Head of caudate nucleus (tissue), 42 donors: ENCODE measurements at places on chromosomes 11 and 22.

DNA sequence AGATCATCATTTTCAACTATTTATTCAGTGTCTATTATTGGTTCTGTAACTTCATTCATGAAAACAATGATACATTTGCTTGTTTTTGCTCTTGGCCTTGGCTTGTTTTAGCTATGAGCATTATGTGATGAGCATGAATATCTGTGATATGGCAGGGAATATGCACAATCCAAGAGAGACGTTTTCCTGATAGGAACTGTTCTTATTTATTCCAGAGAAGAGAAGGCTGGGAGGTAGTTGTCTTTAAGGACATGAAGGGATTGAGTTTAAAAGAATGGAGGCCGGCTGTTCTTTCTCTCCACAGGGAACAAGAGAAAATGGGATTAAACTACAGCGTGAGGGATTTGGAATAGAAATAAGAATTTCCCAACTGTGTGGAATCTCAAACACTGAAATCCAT is 30.3 kb downstream of the BLID start:
- no peak for DNase-seq

GRCh38 chr22:36321797-36322601 is 65.8 kb downstream of the MYH9 start:
- no peak for DNase-seq

- DNase-seq: no peak
These were observed 6.2 kb downstream of the PTPN5 start for GRCh38 chr11:18785411-18785810.

DNA sequence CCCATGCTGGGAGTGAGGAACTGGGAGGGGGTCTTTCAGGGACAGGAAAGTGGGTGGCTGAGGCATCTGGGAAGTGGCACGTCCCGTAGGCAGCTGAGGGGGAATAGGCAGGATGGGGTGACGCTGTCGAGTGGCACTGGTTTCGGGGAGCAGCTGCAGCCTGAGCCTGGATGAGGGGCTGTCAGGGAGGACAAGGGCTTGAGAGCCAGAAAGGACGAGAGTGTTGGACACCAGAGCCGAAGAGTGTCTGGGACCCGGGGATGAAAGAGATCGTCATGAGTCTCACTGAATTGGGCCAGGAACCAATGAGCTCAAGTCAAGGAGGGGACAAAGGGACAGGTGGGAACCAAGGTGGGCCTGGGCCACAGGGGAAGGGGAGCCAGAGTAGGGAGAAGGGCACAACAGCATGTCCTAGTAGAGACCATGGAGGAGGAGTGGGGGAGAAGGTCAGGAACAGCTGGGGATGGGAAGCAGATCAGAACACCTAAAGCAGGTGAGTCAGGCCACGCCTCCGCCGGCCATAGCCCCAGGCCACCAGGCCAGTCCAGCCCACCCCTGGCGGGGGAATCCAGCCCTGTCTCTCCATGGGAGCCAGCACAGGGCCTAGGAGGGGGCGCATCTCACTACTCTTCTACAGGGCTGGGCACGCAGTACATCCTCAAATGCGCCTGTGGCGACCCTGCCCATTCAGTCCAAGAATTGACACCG is 4.2 kb downstream of the RAB3IL1 start:
- DNase-seq: no peak

DNA sequence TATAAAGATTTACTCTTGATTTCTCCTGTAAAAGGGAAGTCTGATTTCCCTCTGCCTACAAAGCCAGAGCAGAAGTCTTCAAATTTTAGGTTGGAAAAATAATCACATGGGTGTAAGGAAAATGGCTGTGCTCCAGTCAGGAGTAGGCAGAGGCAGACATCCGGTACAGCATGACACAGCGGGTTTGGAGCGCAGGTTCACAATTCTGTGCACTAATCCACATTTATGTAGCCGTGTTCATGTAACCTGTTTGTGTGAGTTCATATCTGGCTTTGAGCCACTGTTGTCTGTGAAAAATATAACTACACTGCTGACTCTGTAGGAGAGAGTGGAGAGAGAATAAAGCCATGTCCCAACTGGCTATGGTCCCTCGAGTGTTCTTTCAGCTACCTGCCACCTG is 248.0 kb downstream of the CASP12 start:
- DNase-seq: no peak

GRCh38 chr11:64415996-64416728 is 57.2 kb downstream of the RPS6KA4 start:
- DNase-seq: no peak

- no peak for DNase-seq
These were observed 9.2 kb downstream of the FXYD2 start for GRCh38 chr11:117815262-117815803.

GRCh38 chr22:41940832-41941765 is 5.9 kb downstream of the CENPM start:
- DNase-seq: peak; percentile 92

GRCh38 chr11:88553204-88553603 is 215.7 kb upstream of the CTSC start:
- DNase-seq: no peak

DNA sequence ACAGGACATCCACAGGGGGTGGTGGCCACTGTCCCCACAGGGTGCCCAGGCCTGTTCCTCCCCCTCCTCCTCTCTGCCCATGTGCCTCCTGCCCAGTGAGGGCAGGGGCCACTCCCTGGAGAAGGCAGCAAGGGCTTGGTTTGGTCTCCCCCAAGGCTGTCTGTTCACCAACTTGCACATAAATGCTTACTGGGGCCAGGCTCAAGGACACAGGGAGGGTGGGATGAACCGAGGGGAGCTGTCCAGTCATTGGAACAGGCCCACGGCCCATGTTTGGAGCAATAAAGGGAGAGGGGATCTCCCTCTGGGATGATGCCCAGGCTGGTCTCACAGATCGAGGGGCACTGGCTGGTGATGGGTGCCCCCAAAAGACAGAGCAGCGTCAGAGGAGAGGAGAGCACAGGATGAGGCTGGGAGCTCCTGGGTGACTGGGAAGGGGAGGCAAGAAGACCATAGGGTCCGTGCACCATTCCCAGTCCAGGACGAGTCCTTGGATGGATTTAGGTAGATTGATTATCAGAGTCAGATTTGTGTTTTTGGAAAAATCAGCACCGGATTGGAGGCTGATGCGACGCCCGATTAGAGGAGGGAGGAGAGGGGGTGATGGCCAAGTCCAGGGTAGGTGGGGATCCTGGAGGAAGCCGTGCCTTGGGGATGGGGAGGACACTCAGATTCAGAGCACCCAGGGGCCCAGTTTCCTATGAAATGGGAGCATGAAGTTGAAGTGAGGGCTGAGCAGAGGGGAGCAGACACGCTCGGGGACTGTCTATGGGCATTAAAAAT is 1.1 kb downstream of the IGLL5 start:
- DNase-seq: no peak

- DNase-seq: no peak
These were observed 8.1 kb downstream of the TSSC4 start for GRCh38 chr11:2408671-2409070.

- DNase-seq: no peak
These were observed 18.8 kb downstream of the SC5D start for GRCh38 chr11:121311373-121311772.

DNA sequence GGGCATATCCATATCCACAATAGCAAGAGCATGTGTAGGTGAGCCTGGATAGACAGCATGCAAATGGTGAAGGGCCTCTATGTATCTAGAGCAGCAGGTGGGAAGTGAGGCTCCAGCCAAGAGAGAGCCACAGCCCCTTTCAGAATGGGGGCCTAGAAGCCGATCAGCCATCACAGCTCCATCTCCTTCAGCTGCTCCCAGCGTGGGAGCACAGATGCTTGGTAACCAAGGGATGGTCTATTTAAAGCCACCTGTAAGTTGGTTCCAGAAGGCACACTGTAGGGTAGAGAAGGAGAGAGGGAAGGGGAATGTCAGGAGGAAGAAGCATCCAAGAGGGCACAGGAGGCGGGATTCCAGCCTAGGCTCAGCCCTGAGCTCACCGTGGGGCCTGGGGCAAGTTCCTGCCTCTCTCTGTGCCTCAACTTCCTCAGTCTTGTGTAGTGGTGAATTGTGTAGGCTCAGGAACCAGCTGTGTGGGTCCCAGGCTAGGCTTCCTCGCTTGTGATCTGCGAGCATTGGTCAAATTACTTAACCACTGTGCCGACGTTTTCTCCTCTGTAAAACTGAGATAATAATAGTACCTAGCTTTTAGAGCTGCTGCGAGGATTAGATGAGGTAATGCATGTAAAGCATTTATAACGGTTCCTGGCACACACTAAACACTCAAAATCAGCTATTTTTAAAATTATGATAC is 122.9 kb upstream of the NAV2 start:
- DNase-seq: no peak

- DNase-seq: no peak
These were observed 23.4 kb downstream of the LRRC55 start for GRCh38 chr11:57205041-57205641.

- DNase-seq: no peak
These were observed 7.0 kb upstream of the MPPED1 start for GRCh38 chr22:43404673-43405385.

DNA sequence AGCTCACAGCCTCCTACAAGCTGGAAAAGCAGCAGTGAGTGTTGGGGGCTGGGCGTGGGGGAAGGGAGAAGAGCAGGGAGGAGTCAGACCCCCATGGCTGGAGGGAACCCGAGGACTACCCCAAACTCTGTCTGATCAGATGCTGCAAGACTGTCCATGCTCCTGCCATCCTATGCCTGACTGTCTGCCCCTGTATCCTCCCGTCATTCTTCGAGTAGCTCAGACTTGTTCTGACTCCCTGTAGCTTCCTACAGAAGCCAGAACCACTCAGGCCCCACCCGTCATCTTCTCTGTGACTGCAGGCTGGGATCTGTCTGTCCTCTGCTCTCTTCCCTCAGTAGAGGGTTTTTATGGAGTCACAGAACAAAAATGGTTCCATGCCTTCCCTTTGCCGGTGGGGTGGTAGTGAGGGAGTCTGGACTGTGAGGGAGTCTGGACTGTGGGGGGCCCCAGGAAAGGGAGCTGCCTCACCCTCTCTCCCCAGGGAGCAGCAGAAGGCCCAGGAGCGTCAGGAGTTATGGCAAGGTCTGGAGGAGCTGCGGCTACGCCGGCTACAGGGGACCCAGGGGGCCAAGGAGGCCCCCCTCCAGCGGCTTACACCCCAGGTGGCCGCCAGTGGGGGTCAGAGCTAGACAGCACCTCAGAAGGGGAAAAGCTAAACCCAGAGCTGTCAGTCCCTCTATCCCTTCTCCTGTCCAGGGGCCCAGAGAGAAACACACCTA is 2.3 kb downstream of the GPHA2 start:
- no peak for DNase-seq

GRCh38 chr11:91972665-91973266 is 251.9 kb upstream of the FAT3 start:
- DNase-seq: no peak
